ENCODE measurements at places on chromosomes 7 and 10.

- DNase-seq = no peak
Observed at GRCh38 chr10:25048450-25048849, 32.0 kb downstream of the THNSL1 start.

GRCh38 chr10:124222988-124223710, 129.8 kb upstream of the CHST15 start:
- no peak for DNase-seq

- DNase-seq = no peak
Observed at GRCh38 chr10:26746061-26746460, 48.6 kb downstream of the PDSS1 start.

- DNase-seq = no peak
Observed at GRCh38 chr10:1264001-1264400, 207.8 kb downstream of the WDR37 start.

DNA sequence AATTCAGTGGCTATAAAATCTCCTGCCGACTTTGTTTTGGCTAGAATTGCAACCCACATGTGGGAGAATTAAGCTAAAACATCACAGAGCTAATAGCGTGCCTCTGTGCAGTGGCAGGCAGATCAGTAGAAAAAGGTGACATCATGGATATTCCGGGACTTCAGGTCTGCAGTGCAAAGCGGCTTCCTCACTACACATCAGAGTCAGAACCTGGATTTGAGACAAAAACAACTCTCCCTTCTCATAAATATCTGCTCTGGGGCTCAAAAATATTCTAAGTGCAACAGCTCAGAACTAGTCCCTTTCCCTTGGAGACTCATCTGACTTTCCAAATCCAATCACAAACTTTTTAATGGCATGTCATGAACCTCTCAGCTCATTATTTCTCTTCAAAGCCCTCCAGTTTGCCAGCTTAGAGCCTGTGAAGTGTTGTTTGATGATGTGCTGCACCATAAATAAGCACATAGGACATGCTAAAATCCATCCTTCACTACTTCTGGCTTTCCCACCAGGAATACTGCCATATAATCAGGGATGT, 337.1 kb downstream of the RNLS start:
- no peak for DNase-seq

DNA sequence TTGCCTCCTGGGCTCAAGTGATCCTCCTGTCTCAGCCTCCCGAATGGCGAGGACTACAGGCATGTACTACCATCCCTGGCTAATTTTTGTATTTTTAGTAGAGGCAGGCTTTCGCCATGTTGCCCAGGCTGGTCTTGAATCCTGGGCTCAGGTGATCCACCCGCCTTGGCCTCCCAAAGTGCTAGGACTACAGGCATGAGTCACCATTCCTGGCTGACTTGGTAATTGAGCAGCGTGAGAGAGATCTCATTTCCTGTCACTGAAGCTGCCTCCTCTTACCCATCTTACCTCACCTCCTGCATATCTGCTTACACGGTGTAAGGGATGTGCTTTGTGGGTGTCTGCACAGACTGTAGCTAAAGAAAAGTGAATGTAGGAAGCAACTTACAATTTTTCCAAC, 9.7 kb downstream of the IFIT3 start:
- DNase-seq = peak; percentile 78

GRCh38 chr10:117892681-117893220, 154.0 kb downstream of the RAB11FIP2 start:
- DNase-seq = no peak

DNA sequence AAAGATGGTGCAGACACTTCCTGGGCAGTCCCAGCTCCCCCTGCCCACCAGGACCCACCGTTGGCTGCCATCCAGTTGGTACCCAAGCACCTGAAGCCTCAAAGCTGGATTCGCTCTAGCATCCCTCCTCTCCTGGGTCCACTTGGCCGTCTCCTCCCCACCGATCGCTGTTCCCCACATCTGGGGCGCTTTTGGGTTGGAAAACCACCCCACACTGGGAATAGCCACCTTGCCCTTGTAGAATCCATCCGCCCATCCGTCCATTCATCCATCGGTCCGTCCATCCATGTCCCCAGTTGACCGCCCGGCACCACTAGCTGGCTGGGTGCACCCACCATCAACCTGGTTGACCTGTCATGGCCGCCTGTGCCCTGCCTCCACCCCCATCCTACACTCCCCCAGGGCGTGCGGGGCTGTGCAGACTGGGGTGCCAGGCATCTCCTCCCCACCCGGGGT, 14.5 kb upstream of the LIMK1 start:
- DNase-seq = no peak

DNA sequence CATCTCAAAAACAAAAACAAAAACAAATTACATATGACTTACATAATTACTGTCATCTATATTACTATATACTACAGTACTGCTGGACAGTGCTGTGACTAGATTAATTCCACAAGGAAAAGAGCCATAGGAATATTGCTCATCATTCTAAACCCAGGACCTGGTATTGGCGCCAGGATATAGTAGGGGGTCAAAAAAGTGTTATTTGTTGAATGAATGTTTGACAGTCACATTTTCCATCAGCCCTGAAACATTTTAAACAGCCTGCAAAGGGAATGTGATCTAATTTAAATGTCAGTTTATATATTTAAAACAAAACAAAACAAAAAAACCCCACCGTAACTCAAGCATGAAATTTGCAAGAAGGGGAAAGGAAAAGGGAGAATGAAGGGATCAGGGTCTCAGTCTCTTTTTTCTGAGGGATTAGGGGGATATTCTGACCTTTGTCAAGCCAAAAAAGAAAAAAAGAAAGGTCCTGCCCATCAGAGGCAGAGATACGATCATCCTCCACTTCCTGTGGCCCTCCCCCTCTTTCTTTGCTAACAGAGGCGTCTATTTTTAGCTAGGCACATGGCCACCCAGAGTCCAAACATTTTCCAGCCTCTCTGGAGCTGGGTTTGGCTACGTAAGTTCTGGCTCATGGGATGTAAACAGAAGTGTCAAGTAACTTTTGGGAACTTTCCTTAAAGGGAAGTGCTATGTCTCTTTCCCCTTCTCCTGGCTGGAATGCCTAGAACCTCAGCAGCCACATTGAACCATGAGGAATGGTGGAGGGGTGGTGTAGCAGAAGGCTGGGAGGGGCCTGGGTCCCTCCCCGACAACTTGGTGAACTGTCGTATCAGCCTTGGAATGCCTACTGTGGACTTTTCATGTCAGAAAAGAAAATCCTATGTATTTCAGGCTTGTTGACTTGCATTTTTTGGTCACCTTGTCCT, 44.6 kb upstream of the DLG5 start:
- DNase-seq = no peak

- no peak for DNase-seq
Observed at GRCh38 chr7:68873616-68874015, 724.7 kb upstream of the AUTS2 start.

DNA sequence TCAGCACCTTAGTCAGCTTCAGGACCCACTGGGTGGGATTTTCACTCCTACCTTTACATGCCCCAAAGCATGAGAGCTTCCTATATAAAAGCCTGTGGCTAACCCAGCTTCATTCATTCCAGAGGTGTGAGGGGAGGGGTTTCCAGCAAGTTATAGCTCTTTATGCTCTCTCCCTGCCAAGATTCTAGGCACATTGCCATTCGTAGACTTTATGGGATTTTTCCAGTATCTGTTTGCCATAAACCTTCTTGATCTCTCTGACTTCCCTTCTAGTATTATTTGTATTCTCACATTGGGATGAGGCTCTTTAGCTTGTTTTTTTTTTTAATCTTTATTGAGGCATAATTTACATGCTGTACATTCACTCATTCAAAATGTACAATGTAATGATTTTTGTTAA, 67.5 kb downstream of the POU6F2 start:
- no peak for DNase-seq

DNA sequence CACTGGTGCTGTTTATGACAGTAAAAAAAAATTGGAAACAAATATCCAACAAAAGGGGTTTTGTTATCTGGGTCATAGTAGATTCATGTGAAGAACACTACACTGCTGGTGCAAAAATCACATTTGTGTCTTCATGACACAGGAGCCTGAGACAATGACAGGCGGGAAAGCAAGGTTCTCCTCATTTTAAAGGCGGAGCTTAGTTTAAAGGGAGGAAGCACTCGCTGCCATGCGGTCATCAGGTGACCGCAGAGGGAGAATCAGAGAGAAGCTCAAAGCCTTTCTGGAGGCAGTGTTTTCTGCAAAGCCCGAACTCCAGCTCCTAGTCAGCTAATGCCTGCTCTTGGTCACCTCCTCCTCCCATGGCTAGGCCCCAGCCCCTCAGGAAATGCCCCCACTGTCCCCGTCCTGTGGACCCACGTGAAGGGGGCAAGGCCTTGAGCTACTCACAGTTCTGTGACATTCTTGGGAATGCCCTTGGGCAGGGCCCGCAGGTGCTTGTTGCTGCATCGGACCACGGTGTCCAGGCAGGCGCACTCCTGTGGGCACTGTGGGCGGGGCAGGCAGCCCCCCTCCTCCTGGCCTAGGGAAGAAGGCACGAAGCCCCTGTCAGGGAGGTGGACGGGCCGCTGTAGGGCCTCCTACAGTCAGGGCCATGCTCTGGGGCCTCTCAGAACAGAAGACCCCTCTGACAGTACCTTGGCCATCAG, 146.1 kb downstream of the SLIT1 start:
- DNase-seq = no peak

DNA sequence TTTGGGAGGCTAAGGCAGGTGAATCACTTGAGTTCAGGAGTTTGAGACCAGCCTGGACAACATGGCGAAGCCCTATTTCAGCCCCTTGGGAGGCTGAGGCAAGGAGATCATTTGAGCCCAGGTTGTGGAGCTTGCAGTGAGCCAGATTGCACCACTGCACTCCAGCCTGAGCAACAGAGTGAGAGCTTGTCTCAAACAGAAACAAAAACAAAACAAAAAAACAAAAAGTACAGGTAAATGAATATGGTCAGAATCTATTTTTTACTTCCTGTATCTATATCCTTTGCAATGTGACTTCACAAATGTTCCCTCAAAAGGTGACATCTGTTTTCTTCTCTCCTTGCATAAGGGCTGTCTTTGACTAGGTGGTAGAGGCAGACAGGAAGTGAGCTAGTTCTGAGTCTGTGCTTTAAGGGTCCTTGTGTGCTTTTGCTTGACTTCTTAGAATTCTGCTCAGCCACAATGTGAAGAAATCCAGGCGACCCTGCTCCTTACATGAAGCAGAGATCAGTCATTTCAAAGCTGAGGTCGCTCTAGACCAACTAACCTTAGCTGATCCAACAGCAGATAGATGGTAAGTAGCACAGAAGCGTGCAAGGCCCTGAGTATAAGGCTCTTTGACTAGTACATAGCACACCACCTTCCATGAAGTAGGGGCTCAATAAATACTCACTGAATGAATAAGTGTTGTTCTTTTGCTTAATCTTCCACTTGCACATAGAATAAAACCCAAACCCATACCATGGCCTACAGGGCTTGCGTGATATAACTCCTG, 423.2 kb upstream of the PCDH15 start:
- no peak for DNase-seq

- no peak for DNase-seq
Observed at GRCh38 chr10:123496996-123497660, 169.0 kb upstream of the GPR26 start.

DNA sequence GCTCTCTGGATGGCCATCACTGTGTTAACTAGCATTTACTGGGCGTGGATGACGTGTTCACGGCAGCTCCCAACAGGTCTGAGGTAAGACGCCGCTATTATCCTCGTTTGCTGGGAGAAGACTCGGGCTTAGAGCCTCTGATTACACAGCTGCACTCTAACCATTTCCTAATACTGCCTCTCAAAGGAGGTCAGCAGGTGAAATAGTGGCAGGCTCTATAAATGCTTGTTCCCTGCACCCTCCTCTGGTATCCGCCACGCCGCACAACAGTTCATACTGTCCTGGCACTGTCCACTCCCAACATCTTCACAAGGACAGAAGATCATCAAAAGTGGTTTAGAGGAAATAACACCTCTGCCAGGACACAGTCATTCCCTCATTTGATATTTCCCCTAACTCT, 28.3 kb downstream of the HIPK2 start:
- DNase-seq = no peak

DNA sequence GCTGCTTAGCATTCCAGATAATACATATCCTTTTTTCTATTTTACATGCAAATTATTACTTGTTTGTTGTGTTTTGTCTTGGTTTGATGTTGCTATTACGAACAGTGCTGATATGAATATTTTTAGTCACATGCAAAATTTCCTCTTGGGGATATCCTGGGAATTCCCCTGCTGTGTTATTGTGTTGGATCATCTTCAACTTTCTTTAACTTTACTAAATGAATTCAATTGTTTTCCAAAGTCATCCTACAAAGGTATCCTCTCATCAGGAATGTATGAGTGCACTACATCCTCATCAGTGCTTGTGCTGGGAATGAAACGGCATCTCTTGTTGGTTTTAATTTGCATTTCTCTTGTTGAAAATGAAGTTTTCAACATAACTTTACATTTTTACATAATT, 87.1 kb downstream of the AASS start:
- peak; percentile 7 for DNase-seq

- DNase-seq = no peak
Observed at GRCh38 chr10:121015916-121016315, 164.8 kb downstream of the WDR11 start.

DNA sequence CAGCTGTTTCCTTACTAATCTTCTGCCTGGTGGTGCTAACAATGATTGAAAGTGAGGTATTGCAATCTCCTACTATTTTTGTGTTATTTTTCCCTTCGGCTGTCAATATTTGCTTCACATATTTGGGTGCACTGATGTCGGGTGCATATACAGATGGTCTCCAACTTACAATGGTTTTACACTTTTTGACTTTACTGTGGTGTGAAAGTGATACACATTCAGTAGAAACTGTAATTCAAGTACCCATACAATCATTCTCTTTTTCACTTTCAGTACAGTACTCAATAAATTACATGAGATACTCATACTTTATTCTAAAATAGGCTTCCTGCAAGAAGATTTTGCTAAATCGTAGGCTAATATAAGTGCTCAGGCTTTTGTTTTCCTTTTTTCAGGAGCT, 73.2 kb downstream of the RNF216 start:
- no peak for DNase-seq

DNA sequence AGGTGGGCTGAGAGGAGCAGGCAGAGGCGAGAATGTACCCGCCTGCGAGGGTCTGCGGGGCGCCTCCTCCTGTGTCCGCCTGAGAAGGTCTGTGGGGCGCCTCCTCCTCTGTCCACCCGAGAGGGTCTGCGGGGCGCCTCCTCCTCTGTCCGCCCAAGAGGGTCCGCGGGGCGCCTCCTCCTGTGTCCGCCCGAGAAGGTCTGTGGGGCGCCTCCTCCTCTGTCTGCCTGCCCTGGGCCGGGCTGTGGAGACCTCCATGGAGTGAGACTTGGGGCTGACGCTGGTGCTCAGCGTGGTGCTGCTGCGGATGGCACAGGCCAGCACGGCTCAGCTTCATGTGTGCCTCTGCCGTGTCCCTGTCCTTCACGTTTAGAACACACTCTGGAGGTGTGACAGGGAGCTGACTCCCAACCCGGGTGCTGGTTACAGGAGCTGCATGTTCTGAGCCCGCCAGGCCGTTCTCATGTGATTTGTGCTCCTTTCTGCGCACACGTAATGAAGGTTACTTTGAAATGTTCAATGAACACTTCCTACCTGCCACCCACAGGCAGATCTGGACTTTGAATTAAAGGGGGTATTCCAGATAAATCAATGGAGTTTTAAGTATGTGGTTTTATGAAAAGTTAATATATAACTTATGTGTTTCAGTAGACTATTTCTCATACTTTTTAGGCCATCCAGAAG, 20.5 kb upstream of the GET4 start:
- DNase-seq = no peak
